KBM-7 (cell line): ENCODE measurements at places on chromosomes 3 and 15.

DNA sequence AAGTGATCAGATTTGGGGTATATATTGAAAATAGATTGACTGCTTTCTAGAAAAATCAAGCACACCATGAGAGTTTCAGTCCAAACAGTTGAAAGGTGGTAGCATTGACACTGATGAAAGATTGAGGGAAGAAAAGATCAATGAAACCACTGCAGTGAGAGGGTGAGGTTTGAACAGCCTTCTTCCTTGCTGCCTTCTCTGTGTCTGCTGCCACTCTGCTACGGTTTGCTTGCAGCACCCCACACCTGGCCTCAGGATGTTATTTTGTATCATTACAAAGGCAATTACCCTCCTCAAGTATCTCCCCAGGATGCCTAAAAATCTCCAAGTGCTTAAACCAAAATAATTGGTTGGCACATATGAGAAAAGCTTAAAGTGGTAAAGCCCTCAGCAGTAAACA, 683.6 kb upstream of the ARPP21 start:
- DNase-seq, result no peak

GRCh38 chr15:98737159-98737558, 88.8 kb downstream of the IGF1R start:
- DNase-seq, result no peak

GRCh38 chr3:132720228-132720627, 2.0 kb downstream of the NPHP3 start:
- no peak for DNase-seq

DNA sequence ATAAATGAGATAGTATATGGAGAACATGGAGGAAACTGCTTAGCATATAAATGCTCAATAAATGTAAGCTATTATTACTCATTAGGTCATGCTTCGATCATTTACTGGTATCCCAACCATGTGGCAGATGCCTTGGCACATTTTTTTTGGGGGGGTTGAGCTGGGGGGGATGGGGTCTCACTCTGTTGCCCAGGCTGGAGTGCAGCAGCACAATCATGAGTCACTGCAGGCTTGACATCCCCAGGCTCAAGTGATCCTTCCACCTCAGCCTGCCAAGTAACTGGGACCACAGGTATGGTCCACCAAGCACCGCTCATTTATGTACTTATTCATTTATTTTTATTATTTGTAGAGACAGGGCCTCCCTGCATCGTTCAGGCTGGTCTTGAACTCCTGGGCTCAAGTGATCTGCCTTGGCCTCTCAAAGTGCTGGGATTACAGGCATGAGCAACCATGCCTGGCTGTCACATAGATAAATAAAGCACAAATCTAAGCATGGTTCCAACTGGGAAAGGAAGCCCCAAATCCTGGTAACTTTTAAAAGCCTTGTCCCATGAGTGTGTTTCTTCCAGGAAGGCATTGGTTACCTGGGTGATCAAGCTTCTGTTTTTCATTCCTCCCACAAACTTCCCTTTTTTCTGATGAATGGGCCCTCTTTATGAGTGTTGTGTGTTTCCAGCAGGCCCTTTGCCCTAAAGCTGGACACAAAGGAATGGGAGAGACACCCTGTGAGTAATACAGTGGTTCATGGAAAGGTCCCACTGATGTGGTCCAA, 147.4 kb upstream of the UMPS start:
- peak; percentile 72 for DNase-seq

- DNase-seq, result no peak
Measured at GRCh38 chr3:196236223-196236622, 19.9 kb downstream of the SLC51A start.

DNA sequence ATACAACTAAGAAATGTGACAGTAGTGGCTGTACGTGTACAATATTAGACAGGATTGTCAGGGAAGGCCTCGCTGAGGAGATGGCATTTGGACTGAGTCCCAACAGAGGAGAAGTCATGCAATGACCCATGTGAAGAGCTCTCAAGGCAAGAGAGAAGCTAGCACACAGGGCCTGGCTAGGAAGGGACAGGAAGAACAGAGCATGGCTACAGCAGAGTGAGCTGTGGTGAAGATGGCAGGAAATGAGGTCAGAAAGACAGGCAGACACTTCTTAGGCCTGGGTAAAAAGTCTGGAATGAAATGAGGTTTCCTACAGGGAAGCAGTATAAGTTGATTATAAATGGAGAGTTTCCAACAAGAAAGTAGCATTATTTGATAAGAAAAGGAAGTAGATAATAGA, 33.2 kb upstream of the LEKR1 start:
- peak; percentile 62 for DNase-seq

GRCh38 chr3:174110761-174111160, 713.2 kb downstream of the NLGN1 start:
- peak; percentile 11 for DNase-seq

GRCh38 chr3:143578810-143579435, 269.3 kb downstream of the SLC9A9 start:
- DNase-seq, result no peak

GRCh38 chr3:168285506-168285905, 189.8 kb upstream of the GOLIM4 start:
- no peak for DNase-seq

DNA sequence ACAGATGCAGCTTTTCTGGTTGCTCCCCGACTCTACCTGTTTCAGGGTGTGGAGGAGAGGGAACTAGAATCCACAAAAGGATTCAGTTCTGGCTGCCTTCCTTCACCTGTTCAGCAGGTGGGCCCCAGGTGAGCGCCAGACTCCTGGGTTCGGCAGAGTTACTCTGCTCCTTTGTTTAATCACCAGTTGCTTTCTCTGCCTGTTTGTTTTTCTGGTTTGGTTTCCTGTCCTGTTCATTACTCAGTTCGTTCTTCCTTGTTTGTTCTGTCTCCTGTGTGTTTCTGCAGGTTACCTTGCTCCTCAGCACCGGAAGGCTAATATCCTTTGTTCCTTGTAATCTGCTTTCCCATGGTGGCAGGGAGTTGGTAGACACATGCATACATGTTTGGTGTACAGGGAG, 508.5 kb upstream of the ATP11B start:
- DNase-seq, result no peak

- no peak for DNase-seq
Measured at GRCh38 chr3:31486865-31487533, 45.7 kb upstream of the STT3B start.

DNA sequence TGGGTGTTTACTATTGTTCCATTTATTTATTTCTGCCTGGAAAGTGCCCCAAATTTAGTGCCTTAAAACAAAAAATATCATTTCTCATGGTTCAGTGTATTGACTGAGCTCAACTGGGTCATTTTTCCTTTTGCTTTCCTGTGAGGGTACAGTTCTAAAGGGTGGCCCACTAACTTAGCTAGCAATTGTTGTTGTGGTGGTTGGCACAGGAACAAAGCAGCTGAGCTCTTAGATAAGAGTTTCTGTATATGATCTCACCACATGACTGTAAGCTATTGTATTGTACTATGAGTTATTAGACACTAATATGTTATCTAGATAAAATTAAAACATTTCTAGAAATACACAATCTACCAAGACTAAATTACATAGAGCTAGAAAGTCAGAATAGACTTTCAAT, 1283.7 kb downstream of the OTOL1 start:
- no peak for DNase-seq

DNA sequence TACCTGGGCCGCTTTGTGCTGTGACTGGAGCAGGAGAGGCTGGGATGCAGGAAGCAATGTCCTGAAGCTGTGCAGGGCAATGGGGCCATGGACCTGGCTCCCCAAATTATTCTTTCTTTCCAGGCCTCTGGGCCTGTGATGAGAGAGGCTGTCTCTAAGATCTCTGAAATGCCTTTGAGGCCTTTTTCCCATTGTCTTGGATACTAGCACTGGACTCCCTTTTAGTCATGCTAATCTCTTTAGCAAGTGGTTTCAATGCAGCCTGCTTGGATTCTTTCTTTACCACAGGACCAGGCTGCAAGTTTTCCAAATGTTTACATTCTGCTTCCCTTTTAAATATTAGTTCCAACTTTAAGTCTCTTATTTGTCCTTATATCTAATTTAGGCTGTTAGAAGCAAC, 64.8 kb upstream of the SGO1 start:
- DNase-seq, result no peak

DNA sequence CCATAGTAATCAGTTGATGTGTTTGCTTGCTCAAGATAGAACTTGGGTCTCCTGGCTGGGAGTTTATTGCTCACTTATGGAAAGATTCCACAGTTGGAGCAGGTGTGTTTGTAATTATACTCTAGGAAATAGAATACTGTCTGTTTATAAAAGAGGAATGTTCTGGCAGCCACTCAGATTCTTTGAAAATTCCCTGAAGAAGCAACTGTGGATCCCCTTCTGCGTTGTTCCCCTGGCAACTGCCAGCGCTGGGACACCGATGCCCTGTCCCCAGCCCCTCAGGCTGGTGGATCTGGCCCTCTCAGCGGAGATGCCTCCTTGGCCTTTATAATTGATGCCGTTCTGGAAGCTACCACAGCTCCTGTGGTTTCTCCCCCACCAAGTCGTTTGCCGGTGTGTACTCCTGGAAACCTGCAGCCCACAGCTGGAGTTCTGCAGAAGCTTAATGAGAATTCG, 225.9 kb downstream of the ITPR1 start:
- no peak for DNase-seq

DNA sequence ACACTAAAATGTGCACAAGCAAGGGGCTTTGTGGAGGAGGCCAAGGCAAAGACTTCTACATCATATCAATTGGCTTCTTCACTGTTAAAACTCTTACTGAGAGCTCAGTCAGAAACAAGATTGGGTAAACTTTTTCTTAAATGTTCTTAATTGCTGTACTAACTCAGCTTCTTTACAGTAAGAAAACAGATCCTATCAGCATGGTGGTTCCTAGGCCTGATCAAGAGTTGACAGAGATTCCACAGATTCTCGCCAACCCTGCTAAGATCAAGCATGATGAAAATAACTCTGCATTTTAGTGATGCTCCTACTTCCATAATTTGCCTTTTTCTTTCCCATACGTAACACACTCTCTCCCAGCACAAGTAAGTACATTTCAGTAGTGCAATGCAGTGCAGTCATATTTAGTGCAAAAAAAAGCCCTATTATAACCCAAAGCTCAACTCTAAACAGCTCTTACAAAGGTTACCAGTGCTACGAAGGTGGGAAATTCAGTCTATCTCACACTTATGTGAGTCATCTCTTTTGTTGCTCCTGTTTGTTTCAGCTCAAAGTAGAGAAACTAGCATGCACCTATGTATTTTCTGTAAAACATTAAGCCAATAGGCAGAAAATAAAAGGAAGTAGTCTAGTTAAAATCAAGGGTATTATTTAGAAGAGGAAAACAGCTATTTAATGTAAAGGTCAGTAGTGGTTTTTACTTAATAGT, 29.9 kb downstream of the TIGIT start:
- DNase-seq, result no peak

DNA sequence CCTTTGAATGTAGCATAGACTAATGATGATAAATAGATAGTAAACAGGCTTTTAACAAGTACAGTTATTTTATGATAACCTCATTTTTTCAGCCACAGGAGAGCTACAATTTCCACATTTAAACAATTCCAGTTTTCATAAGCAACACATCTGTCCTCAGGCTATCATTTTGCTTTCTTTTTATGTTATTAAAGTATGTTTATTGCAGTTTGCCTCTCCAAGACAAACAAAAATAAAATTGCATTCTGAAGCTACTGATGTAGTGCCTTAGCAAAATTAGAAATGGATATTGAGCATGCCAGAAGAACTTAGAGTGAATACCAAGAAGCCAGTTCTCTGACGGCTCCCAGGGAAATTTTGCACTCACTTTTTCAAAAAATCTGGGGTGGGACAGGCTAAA, 140.6 kb upstream of the ABHD17C start:
- DNase-seq, result no peak

DNA sequence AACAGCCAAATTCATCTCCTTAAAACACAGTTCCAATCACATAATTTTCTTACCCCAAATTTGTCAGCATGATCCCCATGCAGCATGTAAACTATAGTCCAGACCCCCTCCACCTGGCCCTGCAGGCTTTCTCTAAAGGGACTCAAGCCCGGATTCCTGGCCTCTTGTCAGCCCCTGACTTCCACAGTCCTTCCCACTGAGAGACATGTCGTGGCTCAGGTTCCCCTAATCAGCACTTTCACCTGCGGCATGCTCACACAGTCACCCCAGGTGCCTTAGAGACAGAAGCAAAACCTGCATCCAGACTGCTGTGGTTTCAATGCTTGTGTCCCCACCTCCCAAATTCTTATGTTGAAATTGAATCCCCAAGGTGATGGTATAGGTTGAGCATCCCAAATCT, 372.7 kb upstream of the ATP10A start:
- no peak for DNase-seq

- no peak for DNase-seq
Measured at GRCh38 chr3:37162501-37163245, 11.7 kb downstream of the LRRFIP2 start.

DNA sequence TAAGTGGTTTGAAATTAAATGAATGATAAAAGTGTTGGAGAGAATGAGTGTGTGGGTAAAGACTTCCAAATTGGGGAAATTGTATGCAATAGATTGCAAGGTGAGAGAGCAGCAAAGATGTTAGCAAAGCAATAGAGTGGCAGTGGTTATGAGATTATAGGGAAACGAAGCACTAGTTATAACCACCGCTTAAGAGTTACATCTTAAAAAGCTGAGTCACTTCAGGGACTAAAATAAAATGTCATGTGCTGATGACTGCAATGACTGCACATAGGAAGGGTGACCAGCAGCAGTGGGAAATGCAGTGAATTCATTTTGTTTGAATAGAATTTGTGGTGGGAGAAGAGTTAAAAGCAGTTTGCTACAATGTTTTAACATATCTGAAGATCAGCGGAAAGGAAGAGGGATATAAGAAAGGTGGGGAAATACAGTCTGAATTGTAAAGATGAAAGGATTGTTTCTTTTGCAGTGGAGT, 127.3 kb downstream of the RAP2B start:
- peak; percentile 38 for DNase-seq

GRCh38 chr3:73255609-73256029, 194.2 kb downstream of the EBLN2 start:
- no peak for DNase-seq

DNA sequence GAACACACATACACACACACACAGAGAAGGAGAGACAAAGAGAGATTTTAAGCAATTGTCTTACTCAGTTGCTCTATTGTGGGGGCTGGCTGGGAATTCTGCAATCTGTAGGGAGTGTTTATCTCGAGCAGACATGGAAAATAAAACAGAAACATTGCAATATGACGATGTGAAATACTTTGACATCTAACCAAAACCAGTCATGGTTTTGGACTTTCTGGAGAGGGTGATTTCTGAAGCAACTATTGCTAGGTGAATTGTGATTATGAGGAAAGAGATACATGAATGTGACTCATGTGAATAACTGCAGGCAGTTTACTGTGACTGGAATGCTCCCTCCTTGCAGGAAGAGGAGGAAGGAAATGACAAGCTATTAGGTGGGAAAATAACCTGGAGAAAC, 12.3 kb upstream of the PHLDB2 start:
- DNase-seq, result no peak
